ENCODE measurements at places on chromosomes 1 and 21.

DNA sequence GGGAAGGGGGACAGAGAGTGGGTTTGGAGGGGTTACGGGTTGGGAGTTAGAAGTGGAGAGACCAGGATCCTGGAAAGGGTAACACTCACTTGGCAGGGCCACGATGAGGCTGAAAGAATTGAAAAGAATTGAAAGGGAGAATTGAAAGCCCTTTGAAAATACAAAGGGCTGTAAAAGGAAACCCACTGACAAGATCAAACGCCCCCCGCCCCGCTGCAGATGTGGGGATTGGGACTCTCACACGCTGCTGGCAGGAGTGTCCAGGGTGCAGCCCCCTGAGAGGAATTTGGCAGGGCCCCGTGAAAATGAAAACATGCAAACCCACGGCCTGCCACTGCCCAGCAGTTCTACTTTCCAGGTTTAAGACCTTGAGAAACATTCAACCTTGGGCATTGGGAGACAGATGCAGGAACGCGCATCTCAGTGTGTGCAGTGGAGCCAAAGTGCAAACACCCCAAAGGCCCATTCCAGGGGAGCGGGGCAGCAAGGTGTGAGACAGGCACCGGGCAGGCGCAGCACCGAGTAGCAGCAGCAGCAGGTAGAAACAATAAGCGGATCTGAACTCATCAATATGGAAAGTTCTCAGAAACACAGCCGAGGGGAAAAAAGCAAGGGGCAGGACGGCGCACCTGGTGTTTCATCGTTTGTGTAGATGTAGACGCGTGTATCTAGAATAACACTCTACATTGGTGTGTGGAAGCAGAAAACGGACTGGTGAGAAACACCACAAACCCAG lies 8.3 kb upstream of the TNFRSF1B start:
- DNase-seq: no peak

DNA sequence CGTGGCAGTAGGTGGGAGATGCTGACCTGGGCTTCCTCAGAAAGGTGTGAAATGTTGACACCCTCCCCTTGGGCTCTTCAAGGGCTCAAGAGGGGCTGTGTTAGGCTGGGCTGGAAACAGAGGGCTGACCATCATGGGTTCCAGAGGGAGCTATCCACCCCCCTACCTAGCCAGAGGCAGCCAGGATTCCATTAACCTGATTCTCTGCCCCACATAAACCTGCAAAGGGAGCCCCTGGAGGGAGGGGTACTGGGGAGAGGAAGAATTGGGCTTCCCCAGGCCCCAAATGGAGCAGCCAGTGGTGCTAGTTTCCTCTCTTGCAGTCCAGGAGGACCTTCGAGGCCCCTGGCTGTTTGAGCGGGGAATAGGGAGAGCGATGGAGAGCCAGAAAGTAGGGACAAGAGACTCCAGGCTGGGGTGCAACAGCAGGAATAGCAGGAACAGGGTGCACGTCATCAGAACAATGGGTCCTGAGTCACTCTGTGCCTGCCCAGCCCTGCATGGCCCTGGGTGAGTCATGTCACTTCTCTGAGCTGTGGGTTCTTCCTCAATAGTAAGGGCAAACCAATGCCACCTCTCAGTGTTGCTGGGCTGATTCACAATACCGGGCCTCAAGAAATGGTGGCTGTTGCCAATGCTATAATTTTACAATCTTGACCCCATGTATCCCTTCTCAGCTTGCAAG lies 121.2 kb downstream of the EPHB2 start:
- DNase-seq: peak; percentile 87

DNA sequence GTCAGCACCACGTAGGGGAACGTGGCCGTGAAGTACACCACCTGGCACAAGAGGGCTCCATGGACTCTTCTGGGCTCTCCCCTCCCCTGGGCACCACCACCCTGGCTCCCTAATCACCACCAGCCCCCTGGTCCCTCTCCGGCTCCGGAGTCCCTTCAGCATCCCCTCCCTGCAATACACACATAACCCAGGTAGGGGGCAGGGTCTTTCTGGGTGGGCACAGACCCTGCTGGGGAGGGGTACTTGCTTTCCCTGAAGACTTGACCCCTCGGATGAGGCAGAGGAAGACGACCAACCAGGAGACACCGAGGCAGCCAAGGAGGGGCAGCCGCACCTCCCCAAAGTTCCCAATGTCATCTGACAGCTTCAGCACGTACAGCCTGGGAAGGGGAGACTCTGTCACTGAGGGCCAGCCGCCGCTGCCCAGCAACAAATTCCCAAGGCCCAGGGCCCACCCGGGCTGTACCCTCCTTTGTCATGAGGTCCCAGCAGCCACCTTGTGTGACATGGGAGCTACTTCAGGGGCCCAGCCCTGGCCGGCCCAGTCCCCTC lies 11.3 kb downstream of the CCDC24 start:
- no peak for DNase-seq

- DNase-seq: no peak
Observed at GRCh38 chr1:193265716-193266115, 79.3 kb upstream of the B3GALT2 start.

- no peak for DNase-seq
Observed at GRCh38 chr1:116493484-116494352, 77.1 kb downstream of the CD58 start.

- no peak for DNase-seq
Observed at GRCh38 chr21:42491328-42491727, 4.7 kb downstream of the RSPH1 start.

DNA sequence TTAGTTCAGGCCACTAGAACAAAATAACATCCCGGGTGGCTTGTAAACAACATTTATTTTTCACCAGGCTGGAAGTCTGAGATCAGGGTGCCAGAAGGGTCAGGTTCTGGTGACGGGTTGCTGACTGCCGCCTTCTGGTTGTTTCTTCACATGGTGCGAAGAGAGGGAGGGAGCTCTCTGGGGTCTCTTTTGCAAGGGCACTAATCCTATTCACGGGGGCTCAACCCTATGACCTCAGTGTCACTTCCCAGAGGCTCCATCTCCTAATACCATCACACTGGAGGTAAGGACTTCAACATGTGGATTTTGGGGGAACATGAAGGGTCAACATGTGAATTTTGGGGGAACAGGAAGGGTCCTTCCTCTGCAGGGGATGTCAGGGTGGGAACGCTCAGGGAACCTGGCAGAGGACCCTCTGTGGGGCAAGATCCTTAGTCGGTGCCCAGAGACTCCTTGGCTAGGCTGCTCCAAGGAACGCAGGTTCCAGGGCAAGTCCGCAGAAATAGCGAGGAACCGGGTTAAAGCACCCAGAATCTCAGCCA lies 8.7 kb upstream of the C2CD2 start:
- no peak for DNase-seq

DNA sequence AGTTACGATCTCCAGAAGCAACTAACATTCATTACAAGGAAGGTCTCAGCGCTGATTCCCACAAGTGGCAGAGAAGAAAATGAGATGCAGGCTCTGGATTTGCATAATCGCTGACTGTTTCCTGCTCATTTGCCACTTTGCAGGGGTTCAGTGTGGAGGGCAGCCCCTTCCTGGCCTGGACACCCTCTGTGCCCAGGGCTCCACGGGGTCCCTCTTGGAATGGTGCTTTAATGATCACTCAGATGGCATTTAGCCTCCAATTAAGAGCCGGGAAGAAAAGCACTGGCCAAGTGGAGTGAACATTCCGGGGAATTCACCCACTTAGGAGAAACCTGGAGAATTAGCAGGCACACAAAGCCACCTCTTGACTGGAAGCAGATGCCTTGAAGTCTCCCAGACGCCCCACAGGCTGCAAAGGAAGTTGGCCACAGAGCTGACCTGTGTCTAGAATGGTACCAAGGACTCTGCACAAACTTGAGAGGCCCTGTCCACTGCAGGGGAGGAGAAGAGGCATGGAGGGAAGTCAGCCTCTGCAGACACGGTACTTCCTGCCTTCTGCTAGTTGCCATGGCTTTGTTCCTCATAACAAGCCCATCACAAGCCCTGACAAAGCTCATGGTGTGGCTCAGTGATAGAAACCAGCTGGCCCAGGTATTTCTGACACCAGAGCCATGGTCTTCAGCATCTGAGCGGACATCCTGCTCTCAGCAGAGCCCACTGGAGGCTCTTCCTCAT lies 157.2 kb downstream of the KAZN start:
- DNase-seq: no peak

- DNase-seq: no peak
Observed at GRCh38 chr1:232634096-232634495, 4.2 kb upstream of the SIPA1L2 start.

DNA sequence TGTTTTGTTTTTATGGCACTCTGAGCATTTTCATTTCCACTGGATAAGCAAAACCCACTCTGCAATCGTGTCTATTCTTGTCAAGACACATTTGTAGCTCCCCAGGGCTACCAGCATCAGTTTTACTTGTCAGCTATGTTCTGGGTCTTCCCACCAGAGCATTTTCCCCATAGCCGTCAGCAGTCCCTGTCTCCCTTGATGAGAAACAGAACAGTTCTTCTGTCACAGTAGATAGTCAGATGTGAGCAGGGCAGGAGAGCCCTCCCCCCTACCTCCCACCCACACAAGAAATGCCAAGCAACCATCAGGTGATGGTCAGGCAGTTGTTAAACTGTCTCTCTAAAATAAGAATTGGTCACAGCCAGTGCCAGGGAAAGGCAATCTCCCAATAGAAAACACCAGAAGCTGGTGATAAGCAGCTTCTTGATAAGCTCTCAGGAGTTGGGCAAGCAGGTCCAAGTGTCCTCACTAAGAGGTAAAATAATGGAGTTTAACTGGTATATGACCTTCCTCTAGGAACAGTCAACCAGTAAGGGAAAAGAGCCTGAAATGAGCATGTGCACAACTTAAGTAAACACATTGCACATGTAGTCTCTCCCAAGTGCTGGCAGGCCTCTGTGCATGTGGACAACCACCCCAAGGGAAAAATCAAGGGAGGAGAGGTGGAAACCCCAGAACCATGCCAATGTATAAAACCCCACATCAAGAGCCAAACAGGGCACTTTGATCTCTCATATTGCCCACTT lies 208.2 kb downstream of the S1PR1 start:
- no peak for DNase-seq

- no peak for DNase-seq
Observed at GRCh38 chr1:147577033-147577773, 35.9 kb downstream of the BCL9 start.

GRCh38 chr1:197924516-197925123 lies 7.4 kb downstream of the LHX9 start:
- DNase-seq: peak; percentile 43

GRCh38 chr1:234776876-234777855 lies 167.2 kb upstream of the IRF2BP2 start:
- DNase-seq: no peak

DNA sequence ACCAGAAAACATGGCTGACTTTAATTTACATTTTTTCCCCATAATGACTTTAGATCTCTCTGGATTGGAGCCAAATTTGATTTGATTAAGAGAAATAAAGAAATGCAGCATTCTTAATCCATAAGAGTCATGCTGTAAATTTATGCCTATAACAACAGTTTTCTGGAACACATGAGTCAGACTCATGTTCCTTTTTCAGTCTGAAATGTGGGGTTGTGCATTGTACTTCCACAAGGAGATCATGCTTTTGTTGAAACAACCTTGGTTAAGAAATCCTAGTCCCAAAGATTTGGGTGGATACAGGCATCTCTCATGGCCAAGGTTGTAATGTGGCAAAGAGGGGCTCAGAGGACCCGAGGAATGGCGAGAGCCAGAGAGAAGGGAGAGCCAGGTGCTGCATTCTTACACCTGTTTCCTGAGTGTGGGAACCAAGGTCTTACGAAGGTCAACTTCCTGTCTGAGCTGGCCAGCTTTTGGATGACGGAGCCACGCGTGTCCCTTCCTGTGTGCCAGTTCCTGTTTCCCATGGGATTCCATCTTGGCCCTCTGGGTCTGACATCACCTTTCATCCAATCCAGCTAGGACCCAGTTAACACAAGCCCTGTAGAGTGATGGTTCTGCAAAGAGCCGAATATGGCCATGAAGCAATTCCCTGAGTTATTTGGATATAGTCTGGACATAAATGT lies 23.1 kb downstream of the CLDN14 start:
- DNase-seq: peak; percentile 40

GRCh38 chr1:231776010-231776756 lies 149.6 kb downstream of the DISC1 start:
- no peak for DNase-seq

GRCh38 chr1:76141929-76142328 lies 67.4 kb downstream of the ST6GALNAC3 start:
- DNase-seq: no peak

- no peak for DNase-seq
Observed at GRCh38 chr1:41093826-41094225, 72.3 kb upstream of the SLFNL1 start.

DNA sequence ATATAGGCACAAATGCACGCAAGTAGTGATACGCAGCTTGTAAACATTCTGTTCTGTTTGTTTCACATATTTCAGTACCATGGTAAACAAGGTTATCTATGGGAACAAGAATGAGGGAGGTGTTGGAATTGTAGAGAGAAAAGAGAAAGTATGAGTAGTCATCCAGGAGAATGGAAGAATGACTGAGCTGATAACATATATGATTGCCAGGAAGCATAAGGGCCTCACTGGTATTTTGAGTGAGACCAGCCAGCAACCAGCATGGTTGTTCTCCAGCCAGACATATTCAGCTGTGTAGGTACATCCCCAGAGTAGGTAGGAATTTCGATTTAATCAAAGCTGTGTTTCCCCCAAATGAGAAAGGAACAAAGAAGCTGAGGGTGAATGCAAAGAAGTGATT lies 58.9 kb upstream of the ARTN start:
- DNase-seq: peak; percentile 27

DNA sequence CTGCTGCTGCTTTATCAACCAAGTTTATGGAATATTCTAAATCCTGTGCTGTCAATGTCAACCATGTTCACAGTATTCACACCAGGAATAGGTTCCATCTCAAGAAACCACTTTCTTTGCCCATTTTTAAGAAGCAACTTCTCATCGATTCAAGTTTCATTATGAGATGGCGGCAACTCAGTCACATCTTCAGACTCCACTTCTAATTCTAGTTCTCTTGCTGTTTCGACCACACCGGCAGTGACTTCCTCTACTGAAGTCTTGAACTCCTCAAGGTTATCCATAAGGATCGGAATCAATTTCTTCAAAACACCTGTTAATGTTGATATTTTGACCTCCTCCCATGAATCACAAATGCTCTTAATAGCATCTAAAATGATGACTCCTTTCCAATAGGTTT lies 39.7 kb upstream of the IFNLR1 start:
- no peak for DNase-seq

DNA sequence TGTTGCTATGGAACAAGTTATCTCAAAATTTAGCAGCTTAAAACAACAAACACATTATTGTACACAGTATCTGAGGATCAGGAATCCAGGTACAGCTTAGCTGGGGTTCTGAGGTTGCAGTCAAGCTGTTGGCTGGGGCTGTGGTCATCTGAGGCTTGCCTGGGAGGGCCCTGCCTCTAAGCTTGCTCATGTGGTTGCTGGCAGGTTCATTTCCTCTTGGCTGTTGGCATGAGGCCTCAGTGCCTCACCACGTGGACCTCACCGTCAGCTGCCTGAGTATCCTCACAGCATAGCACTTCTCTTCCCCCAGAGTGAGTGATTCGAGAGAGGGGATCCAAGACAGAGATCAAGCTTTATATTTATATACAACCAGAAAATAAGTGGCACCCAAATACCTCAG lies 18.6 kb downstream of the NTPCR start:
- DNase-seq: peak; percentile 66

- DNase-seq: peak; percentile 45
Observed at GRCh38 chr1:37682334-37682987, 9.9 kb upstream of the CDCA8 start.

Measured in amniotic epithelial cell (primary cell).